ENCODE measurements at places on chromosomes 6 and 20.

- no peak for DNase-seq
Observed at GRCh38 chr6:101232961-101233360, 160.5 kb upstream of the GRIK2 start.

- no peak for DNase-seq
Observed at GRCh38 chr6:98985391-98985790, 37.6 kb upstream of the FBXL4 start.

DNA sequence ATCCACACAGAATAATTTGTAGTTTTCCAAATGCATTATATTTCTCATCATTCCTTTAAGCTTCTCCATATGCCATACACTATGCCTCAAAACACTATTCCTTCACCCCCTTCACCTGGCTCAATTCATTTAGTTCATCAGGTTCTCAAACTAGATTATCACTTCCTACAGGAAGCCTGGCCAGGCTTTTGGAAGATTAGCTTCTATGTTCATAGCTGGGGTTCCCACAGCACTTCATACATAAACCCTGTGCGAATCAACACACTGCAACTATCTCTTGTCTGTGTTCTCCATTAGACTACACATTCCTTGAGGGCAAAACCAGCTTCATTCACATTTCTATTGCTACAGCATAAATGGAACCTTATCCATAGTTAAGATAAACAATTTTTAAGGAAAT lies 40.5 kb upstream of the PLN start:
- no peak for DNase-seq

DNA sequence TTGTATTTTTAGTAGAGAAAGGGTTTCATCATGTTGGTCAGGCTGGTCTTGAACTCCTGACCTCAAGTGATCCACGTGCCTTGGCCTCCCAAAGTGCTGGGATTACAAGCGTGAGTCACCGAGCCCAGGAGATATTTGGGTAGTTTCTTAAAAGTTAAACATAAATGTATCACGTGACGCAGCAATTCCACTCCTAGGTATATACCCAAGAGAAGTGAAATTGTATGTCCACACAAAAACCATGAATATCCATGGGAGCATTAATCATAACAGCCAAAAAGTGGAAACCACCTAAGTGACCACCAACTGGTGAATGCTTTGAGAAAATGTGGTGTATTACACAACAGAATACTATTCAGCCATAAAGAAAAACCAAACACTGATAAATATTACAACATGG lies 164.8 kb downstream of the MRPL14 start:
- DNase-seq: no peak

DNA sequence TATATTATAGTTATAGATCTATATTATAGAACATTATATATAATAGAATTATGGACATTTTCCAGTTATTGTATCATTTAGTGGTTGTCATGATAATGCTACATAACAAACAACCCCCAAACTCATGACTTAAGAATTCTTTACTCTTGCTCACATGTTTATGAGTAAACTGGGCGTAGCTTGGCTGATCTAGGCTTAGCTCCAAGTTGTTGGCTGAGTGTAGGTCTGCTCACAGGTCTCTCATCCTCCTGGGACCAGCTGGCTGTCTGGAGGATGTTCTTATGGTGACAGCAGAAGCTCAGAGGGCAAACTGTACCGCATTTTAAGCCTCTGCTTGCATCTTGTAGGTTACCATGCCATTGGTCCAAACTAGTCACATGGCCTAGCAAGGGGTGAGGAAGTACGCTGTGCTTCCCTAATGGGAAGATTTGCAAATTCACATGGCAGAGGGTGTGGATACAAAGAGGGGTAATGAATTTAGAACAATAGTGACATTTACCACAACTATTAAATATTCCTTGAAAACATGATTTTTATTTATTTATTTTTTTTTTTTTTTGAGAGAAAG lies 34.2 kb downstream of the ARHGAP40 start:
- peak; percentile 81 for DNase-seq

DNA sequence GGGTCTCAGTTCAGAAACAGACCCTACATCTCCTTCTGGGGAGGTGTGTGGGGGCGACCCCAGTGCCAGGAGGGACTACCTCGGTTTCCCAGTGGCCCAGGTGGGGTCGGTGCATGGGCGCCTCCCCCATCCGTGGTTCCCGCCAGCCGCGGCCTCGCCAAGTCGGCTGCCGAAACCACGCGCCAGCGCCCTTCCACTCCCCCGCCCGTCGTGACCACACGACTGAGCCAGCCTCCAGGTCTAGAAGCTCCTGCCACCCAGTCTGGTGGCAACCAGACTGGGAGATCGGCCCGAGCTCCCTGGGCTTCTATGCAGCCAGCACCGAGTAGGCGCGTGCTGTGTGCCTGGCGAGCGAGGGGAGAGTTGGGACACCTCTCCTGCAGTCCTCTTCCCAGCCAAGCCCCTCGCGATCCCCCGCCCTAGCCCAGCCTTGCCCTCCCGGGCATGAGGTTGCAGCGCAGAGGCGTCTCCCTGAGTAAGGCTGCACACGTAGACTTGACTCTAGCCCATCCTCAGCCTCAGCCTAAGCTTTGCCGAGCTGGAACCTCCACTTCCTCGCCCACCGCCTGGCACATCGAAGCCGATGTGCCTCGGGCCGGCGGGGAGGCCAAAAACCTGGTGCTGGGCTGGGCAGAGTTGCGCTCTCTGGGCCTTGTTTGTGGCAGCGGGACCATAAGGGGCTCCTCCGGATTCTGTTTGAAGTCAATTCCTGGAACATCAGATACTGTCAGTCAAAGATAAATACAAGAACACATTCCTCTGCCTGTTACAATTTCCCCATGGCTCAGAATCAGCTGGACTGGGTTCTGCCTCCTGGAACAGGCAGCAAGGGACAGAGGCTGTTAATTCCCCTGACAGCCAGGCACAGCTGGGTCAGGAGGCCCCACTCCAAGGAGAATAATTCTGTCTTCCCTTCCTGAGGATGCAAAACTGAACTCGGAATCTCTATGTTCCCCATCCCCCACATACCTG lies 1.5 kb upstream of the CPNE5 start:
- no peak for DNase-seq

GRCh38 chr6:43766964-43767461 lies 3.0 kb upstream of the VEGFA start:
- no peak for DNase-seq

Measured in RKO (cell line).